NCI-H1092 (cell line): ENCODE measurements at places on chromosomes 1 and 21.

- no peak for DNase-seq
Observed at GRCh38 chr1:20223106-20223505, 36.8 kb upstream of the PLA2G2C start.

DNA sequence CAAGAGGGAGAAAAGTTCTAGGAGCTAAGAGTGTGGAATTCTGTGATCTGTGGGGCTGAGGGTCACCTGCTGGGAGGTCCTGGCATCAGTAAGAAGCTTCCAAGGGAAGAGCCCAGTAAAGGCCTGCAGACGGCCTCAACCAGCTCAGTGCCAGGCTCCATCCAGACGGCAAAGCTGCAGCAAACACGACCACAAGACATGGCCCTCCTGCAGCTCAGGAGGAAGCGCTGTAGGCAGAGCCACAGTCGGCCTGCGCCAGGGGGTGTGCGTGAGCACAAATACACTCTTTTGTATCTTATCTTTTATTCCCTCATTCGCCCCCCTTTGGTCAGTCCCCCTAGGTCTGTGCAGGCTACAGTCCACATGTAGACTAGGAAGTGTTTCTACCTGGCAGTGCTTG lies 13.4 kb downstream of the C1orf174 start:
- no peak for DNase-seq

- no peak for DNase-seq
Observed at GRCh38 chr1:196454792-196455191, 153.4 kb downstream of the KCNT2 start.

DNA sequence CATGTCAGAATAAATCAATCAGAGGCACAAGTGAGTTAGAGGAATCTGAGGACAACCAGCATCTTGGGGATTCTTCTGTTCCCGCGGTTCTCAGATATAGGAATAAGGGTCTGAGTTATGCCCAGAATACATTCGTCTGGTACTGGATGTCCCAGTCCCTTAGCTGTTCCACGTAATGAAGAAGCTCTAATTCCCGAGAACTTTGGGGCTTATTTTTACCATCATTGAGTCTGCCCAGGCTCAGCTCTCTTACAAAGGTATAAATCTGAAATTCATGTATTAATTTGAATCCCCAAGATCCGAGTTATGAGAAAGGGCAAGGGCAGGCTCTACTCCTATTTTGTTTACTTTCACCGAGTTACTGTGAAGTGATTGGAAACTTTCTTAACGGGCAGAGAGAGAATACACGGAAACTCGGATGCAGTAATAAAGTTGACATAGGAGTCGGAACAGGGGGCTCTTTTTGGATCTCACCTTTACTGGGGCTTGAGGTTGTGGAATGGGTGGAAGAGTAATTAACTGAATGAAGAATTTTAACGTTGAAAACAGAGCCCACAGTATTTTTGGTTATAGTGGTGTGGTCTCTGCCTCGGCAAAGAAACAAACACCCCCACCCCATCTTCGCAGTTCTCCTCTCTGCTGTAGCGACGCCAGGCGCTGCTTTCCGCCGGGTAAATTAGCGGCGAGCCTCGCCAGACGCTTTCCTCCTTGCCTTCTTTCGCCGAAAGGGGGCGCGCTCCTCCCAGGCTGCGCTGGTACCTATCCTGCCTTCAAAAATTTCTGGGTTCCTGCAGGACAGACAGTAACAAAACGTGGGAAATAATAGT lies 7.1 kb downstream of the PRRX1 start:
- DNase-seq, result no peak

GRCh38 chr1:25049190-25049589 lies 119.1 kb upstream of the RUNX3 start:
- DNase-seq, result no peak

DNA sequence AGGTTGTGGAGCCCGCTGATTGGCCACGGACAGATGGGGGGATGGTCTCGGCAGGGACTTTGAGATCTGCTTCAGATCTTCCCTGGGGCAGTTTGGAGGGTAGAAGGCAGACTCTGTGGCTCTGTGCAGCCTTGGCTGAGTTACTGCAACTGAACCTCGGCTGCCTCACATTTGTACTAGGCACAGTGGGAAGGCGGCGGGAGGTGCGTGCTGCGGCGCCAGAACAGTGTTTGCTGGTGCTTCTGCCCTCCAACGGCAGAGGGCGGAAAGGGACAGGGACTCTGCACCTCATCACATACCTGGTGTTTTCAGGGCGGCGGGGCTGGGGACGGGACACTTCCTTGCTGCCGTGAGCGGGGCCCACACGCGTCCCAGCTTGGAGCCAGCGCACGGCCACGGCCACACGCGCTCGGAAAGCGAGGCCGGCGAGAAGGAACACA lies 26.2 kb downstream of the SLC66A1 start:
- DNase-seq, result no peak

- DNase-seq, result no peak
Observed at GRCh38 chr1:19219451-19219850, 9.4 kb upstream of the UBR4 start.

DNA sequence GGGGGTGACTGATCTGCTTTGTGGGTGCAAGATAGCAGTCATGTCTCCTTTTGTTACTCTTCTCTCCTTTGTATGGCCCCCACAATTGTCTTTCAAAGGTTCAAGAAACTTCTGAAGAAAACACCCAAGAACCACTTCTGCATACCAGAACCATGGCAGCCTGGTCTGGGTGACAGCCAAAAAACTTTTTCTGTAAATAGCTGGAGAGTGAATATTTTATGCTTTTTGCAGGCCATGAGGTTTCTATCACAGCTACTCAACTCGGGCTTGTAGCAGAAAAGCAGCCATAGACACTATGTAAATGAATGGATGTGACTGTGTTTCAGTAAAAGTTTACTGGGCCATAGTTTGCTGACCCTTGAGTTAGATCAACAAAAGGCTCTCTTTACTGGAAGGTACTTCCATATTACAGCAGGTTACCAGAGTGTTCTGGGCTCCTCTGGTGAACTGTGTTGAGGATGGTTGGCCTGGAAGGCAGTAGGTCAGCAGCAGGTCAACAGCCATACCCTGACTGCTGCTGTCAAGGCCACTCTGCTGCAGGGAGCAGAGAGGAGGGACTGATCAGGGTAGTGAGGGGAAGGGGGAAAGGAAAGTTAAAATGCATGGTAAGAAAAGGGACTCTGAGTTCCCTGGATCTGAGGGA lies 116.4 kb downstream of the GDAP2 start:
- no peak for DNase-seq

DNA sequence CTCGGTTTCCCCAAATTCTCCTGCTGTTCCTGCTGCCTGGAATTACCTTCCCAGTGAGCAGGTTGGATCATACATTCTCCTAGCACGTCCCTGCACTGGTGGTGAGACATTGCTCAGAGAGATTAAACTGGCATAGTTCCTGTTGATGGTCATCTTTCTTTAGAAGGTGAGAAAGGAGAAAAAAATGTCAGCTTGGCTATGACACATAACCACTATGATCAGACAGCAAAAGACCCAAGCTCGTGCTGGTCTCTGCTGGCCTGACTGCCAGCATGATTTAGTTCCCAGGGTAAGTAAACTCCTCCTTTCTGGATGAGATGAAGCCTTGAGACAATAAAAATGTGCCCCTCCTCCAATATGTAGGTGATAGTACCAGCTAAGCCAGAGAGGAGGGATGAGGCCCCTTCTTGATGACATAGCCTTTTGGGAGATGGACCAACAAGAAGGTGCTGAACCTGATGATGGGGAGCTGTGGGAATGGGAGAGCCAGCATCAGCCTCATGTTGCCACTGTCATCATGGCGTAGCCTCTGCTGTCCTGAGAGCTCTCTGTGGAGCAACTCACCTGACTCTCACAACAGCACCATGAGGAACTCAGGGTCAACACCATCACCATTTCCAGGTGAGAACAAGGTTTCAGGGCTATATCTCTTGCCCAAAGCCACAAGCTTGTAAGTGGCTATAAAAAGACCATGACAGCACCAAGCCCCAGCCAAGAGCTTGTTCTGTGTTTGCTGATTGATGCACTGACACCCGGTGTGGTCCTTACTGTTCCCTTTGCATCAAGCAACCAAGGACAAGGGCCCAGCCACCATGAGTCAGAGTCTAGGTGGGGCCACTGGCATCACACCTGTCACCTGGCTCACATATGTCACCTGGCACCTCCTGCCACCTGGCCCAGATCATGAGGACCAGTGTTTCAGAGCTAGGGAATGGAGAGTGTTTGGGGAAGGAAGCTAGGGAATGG lies 200.0 kb downstream of the MATN1 start:
- DNase-seq, result no peak

DNA sequence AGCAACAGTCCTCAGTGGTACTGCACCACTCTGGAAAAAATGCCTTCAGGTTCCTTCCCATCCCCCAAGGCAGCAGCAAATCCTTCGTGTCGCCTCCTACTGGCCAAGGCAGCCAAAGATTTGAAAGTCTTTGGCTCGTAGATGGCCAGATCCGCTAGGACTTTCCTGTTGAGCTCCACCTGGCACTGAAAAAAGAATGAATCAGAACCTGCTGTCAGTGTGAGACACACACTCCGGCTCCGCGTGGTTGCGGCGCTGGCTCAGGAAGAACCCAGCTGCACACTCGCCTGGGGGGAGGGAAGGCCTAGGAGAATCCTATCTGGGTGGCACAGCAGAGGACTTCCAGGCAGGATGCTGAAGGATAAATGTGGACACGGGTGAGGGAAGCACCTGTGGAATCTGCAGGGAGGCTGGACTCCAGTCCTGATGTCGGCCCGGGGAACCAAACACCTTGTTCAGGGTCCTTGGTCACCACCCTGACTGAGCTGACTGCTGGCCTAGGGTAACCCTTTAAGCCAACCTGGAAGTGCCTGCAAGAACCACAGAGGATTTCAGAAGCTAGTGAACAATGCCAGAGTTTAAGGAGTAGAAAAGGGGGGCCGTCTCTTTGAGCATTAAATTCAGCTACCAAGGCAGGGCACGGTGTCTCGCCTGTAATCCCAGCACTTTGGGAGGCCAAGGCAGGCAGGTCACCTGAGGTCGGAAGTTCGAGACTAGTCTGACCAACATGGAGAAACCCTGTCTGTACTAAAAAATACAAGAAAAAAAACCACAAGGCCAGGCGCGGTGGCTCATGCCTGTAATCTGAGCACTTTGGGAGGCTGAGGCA lies 3.2 kb upstream of the CCNL2 start:
- no peak for DNase-seq

GRCh38 chr1:234932511-234933430 lies 195.9 kb downstream of the TOMM20 start:
- DNase-seq, result no peak

DNA sequence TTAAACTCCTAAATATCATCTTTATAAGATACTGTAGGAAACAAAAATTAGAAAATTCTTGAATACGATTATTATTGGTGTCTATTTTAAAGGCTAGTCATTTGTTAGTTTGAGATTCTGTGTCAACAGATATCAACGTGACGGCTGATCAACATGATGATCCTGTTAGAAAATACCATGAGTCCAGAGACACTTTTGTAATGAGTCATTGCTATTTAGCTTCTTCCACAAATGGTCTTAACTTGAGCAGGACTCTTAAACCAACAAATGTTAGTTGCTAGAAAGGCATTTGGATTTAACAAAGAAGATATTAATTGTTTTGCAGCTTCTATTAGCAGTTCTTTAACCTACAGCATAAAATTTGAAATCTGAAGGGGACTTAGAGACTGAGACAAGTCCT lies 131.2 kb downstream of the TGFB2 start:
- DNase-seq, result no peak

DNA sequence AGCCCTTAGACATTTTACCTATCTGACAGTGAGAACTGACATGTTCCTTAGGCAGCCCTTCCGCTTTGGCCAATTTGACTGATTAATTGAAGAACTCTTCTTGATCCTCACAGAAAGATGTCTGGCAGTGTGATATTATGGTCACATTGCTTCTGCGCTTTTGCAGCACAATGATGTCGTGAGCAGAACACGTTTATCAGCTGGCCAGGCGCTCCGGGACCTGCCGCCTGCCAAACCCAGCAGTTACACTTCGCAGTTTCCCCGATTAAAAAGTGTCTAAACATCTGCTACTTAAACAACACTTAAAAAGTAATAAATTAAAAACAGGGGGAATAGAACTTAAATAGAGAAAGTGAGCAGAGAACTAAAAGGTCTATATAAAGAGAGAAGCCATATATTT lies 103.5 kb upstream of the ETS2 start:
- DNase-seq, result no peak

DNA sequence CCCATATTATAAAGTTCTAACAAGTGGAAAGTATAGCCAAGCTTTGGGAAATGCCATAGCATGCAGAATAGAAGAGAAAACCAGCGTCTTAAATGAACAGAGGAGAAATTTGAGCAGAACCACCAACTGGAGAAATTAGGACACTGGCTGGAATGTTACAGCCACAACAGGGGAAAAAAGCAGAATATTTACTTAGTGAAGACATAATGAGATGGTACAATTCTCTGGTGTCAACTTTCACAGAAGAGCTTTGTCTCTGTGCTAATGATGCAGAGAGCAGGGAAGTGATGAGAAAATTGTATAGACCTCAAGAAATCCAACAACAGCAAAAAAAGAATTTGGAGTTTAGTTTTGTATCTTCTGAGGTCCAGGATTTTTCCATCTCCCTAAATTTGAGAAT lies 249.7 kb downstream of the KIF26B start:
- no peak for DNase-seq

DNA sequence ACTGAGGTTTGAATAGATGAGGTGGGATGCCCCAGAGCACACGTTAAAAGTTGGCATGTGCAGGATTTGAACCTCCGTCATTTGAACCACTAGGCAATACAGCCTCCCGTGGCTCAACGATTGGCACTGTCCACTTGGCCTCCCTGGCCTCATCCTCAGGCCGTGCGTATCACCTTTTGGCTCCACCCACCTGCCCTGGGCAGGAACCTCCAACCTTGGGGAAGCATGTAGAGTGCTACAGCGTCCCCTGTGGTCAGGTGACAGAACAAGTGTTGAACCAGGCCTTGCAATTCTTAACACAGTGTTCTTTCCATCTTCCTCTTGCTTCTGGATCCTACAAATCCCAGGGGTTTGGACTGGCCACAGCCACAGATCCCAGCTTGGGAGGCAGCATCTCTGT lies 112.6 kb downstream of the PAX7 start:
- DNase-seq, result no peak

DNA sequence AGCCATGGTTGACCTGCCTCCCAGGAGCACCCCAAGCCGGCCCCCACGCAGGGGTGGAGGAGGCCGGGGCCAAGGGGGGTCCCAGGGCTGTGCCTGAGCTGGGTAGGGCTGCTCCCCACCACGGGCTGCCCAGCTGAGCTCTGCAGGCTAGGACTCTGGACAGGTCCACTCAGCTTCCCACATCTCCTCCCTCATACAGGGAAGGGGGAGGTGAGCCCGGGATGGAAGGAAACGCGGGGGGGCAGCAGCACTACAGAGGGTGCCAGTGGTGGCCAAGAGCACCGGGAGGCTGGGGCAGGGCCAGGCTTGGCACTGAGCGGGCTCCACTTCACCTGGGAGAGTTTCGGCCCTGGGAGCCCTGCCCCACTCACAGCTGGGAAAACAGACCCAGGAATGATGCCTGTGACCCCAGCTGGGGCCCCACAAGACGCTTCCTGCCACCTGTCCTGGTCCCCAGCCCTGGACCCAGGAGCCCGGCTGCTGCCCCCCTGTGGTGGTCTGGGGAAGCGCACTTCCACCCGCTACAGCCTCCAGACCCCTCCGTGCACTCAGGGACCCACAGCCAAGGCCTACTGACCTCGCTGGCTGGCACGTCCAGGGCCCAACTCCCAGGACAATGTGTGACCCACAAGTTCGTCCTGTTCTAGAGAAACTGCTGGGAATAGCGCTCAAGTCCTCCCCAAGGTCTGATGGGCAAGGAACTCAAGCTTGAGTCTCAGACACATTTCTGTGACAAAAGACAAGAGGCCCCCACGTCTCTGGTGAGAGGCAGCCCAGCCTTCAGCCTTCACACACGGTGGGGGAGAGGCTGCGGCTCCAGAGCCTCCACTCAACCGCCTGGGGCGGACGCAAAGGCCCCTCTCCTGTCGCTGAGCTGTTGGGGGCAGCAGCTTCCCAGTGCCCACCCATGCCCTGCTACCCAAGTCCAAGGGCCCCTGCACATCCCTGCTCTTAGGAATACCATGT lies 3.0 kb downstream of the AURKAIP1 start:
- DNase-seq, result no peak
